ENCODE measurements at places on chromosomes 2 and 18. TPM values are rescaled to one million over a fixed set of nuclear protein-coding genes. Genes with fewer than 3 reads are reported as not detected.

TSPYL6 gene
- total RNA-seq, result not detected

MYOM1 gene
- 608 TPM for total RNA-seq

DNA sequence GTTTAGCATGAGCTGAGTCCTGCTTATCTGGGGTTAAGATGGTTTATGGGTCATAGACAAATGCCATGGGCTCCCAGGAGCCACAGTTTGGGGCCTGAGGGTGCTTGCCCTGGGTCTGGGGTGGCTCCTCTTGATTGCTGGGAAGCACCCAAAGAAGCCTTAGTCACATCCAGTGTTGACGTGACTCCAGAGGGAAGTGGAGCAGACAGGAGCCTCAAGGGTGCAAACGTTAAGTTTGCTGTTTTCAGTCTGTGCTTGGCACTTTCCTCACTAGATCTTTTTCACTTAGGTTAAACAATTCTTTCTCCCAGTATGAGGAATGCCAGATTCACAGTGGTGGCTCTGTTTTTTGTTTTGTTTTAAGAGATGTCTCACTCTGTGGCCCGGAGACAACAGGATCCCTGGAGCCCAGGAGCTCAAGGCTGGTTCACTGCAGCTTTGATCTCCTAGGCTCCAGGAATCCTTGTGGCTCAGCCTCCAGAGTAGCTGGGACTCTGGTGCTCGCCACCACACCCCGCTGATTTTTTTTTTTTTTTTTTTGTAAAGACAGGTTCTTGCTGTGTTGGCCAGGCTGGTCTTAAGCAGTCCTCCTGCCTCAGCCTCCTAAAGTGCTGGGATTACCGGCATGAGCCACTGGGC, 251.3 kb downstream of the FAM210A start:
- DNase-seq, result no peak

DNA sequence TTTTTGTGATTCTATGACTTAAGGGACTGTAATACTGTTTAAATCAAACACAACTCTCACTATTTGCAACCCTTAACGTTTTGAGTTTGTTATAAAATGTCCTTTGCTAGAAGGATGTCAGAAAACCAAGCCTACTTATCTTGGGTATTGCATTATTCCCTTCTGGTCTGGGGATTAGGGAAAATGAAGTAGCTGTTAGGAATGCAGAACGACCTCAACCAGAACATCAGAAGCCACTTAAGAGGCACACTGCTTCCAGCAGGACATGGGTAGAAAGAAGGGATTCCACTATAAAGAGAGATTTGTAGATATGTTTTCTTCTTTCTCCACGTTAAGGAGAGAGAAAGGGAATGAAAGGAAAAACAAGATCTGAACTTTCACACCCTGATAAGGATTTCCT, 101.2 kb downstream of the SETBP1 start:
- no peak for DNase-seq

DNA sequence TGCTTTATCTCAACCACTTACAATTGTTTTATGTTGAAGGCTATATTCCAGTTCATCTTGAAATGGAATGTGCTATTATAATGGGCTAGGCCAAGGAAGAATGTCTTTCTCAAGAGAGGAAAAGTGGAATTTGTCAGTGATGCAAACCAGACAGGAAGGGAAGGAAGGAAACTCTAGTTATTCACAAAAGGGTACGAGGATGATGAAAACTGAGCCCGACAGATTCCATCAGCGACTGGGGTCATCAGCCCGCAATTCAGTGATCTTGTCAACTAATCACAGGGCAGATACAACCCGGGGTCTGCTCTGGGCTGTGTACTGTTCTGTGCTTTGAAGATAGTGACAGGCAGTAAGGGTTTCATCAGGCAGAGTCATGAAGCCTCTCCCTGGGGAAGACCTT, 23.4 kb upstream of the LYPD6 start:
- DNase-seq, result no peak

DNA sequence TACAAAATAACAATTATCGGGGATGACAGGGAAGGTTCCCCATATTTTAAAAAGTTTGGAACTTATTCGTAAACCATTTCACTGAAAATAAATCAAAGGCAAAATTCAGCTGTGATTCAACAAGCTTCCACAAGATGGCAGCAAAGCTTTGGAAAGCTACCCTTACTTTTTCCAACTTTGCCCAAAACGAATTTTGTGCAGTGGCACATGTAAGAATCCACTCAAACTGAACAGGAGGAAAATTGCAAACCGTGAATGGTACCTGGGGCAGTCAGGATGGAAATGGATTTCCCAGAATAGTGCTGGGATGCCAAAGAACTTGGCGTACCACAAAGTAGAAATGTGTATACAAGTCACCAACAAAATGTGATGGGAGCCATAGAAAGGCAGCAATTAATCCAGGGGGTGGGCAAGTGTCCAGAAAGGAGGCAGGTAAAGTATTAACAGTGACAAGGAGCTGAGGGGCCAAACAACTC, 10.7 kb downstream of the RPL31 start:
- no peak for DNase-seq
